ENCODE measurements at places on chromosomes 6 and 20. TPM values are rescaled to one million over a fixed set of nuclear protein-coding genes. Genes with fewer than 3 reads are reported as not detected.
A peak's percentile ranks its signal among the peaks of the same experiment; 100 is the strongest.

OR2W1 gene
- total RNA-seq = not detected

FBXO30 gene
- total RNA-seq = 12.0 TPM

TMC2 gene
- total RNA-seq = not detected

DDX43 gene
- 0.78 TPM for total RNA-seq

DNA sequence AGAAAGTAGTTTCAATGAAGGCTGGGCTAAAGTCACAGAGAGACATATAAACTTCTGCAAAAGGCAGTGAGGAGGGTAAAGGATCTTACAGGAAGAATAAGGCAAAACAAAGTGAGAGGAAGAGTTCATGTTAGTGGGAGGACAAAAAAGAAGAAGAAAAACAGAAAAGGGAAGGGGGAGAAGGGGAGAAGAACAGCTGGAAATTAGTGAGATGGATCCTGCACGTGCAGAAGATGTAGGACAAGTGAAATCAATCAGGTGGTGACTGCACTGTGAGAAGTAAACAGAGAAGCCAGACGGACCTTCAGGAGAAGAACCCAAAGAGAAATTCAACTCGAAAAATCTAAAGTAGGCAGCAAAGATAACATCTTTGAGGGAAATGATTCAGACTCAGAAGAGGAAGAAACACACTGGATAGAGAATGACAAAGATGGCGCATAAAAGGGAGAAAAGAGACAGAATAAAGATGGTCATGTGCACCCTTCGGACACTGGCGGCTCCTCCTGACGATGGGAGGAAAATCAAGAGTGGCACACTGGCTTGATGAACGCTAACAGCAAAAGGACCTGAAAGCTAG lies 105.9 kb downstream of the MYB start:
- H3K27me3 ChIP-seq = no peaks in the 10 kb centered on the region
- peaks cover 3% of the 10 kb centered on the region for H3K36me3 ChIP-seq
- no peak overlapping the region for H3K4me3 ChIP-seq
- no peak overlapping the region for H3K27ac ChIP-seq
- no peaks in the 10 kb centered on the region for H3K4me1 ChIP-seq

DNA sequence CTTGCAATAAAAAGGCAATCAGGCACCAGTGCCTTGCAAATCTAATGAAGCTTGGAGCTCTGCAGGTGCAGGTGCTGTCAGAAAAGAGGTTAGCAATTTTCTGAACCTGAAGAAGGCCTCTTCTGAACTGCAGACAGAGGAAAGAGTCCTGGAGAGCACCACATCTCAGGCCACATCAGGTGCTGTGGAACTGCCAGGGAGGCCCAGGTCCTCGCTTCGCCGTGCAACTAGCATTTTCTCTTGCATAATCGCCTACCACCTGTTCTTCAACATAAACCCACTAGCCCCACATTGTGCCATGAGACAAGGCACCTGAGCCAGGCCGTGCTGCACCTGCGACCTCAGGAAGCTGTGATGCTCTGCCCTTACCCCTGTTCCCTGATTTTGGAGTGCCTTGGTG lies 187.6 kb downstream of the DTNBP1 start:
- DNase-seq = no peak
- H3K36me3 ChIP-seq = peaks cover under 1% of the 10 kb centered on the region
- peaks cover 13% of the 10 kb centered on the region for H3K4me1 ChIP-seq
- no peaks in the 10 kb centered on the region for H3K27me3 ChIP-seq
- H3K4me3 ChIP-seq = no peak overlapping the region
- no peak overlapping the region for H3K27ac ChIP-seq

- no peak overlapping the region for H3K27ac ChIP-seq
- H3K36me3 ChIP-seq = peaks cover 6% of the 10 kb centered on the region
- no peak overlapping the region for H3K4me3 ChIP-seq
- DNase-seq = peak; percentile 17
Observed at GRCh38 chr20:37875460-37876175, 27.3 kb upstream of the VSTM2L start.

DNA sequence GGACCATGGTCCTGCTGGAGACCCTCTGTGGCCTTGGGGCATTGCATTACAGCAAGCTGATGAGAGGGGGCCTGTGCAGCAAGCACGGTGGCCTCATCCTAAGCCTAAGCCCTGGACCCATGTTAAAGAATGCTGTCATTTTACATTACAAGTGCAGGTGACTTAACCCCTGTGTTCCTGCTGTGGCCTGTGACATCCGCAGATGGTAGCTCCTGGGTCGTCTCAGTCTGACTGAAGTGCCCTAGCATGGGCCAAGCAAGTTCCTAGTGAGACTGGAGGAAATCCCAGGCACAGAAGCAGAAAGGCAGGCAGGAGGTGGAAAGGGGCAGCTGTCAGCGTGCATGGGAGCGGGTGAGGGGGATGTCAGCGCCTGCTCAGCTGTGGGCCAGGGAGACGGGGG lies 252.4 kb downstream of the FNDC1 start:
- no peaks in the 10 kb centered on the region for H3K4me1 ChIP-seq
- no peaks in the 10 kb centered on the region for H3K27me3 ChIP-seq
- H3K27ac ChIP-seq = no peak overlapping the region
- H3K36me3 ChIP-seq = no peaks in the 10 kb centered on the region
- DNase-seq = no peak

DNA sequence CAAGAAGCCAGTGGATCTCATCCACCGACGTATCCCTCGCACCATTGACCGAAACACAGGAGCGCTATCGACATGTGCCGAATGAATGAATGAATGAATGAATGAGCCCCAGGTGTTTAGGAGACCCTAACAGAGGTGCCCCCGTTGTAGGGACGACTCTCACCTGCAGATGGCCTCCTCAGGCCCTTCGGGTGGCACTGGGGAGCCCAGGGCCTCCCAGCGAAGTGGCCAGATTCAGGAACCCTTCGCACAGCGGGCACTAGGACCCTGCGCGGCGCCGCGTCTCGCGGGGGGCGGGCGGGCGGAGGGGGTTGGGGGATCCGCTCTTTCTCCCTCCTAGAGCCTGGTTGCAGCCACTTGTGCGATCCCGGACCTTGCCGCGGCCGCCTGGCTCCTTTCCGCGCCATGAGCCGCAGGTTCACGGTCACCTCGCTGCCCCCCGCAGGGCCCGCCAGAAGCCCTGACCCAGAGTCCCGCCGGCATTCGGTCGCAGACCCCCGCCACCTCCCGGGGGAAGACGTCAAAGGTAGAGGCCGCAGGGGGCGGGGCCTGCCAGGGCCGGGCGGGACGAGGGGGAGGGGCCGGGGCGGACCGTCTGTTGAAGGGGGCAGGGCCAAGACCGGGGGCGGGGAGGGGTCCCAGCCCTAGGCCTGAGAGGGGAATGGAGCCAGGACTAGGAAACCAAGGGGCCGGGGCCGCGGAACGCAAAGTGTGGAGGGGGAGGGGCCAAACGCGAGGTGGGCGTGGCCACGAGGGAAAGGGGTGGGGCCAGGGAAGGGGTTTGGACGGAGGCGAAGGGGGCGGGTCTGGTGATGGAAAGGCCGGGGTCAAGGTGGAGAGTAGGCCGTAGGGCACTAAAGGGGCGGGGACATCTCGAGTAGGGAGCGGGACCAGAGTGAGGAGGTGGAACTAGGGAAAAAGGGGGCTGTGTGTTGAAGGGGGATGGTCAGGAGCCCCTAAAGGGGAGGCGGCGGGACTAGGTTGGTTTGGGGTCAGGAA lies 7.4 kb upstream of the SLC12A5 start:
- H3K27ac ChIP-seq = no peak overlapping the region
- no peaks in the 10 kb centered on the region for H3K4me1 ChIP-seq
- peak; percentile 83 for DNase-seq
- no peak overlapping the region for H3K4me3 ChIP-seq
- no peaks in the 10 kb centered on the region for H3K36me3 ChIP-seq

GRCh38 chr6:87667032-87667431 lies 35.0 kb downstream of the AKIRIN2 start:
- no peaks in the 10 kb centered on the region for H3K4me1 ChIP-seq
- DNase-seq = no peak
- no peak overlapping the region for H3K27ac ChIP-seq
- H3K4me3 ChIP-seq = no peak overlapping the region
- no peaks in the 10 kb centered on the region for H3K36me3 ChIP-seq
- H3K27me3 ChIP-seq = no peaks in the 10 kb centered on the region

C6orf163 gene
- total RNA-seq = 4.2 TPM

SYTL3 gene
- total RNA-seq = 3.9 TPM

TNNC2 gene
- not detected for total RNA-seq

DNA sequence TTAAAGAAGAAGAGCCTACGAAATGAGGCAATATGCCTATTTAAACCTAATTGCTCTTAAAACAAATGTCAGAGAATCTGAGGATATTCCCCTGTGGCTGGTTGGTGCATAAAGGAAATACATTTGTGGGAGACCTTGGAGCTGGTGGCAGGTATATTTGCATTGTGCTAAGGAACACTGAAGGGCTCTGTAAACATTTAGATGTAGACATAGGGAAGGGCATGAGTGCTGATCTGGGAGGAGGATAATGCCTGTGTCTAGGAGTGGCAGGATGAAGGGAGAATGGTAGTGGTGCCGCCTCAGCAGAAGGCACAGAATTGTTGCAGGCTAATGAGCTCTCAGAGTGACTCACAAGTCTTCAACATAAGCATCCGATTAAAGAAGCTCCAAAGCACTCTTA lies 85.8 kb downstream of the CD164 start:
- H3K27ac ChIP-seq = no peak overlapping the region
- H3K4me1 ChIP-seq = no peaks in the 10 kb centered on the region
- H3K4me3 ChIP-seq = no peak overlapping the region
- DNase-seq = no peak

DNA sequence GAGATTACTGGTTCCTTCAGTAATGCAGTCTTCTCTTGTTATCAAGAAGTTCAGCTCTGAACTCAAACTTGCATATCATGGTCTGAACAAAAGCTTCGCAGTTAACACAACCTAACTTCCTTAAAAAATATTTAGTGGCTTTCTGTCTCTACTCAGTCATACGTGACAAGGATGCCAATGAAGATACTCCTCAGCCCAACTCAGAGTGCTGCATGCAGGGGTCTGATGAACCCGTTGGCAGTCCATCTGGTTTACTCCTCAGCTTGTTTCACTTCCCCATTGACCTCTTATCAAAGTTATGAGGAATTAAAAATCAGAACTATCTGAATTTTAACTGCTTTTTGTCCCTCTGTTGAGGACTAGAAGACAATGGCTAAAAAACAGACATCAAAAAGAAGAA lies 56.6 kb upstream of the RIN2 start:
- no peak for DNase-seq
- no peak overlapping the region for H3K27ac ChIP-seq
- no peaks in the 10 kb centered on the region for H3K36me3 ChIP-seq
- H3K4me3 ChIP-seq = no peak overlapping the region

Data from aorta (tissue), 5 donors.